ENCODE measurements at places on chromosomes 16 and 17.

GRCh38 chr16:88377961-88378360 is 4.8 kb upstream of the ZNF469 start:
- no peak for DNase-seq

DNA sequence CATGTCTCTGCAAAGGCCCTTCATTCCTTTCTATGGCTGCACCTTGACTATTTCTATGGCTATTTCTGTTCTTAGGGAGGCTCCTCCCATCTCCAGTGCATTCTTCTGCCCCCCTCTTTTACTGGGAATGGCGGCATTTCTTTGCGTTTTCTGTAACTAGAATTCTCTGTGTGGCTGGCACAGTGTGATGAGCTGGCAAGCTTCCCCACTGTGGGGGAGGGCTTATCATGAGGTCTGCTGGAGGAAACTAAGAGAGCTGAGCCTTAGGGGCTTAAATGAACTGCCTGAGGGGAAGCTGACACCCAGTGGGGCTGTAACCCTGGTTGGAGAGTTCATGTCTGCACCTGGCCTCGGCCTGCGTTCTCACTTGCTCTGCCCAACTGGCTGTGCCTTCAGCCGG is 1.5 kb upstream of the CARD14 start:
- no peak for DNase-seq

DNA sequence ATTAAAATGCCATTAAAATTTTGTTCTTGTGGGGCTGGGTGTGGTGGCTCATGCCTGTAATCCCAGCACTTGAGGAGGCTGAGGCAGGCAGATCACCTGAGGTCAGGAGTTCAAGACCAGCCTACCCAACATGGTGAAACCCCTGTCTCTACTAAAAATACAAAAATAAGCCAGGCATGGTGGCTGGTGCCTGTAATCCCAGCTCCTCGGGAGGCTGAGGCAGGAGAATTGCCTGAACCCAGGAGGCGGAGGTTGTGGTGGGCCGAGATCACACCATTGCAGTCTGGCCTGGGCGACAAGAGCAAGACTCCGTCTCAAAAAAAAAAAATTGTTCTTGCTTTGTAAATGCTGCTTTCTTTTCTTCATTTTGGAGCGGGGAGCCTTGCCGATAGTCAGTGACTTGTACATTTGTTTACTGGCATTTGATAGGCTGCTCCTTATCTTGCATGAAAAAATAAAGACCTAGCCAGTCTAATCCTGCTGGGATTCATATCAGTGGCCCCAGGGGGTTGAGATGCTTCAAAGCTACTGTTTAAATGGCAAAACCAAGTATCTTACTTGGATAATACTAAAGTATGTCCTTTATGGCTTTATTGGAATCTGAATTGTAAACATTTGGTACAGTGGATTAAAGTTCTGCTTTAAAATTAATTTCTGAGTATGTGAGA is 3.3 kb upstream of the CLTC start:
- DNase-seq: no peak

DNA sequence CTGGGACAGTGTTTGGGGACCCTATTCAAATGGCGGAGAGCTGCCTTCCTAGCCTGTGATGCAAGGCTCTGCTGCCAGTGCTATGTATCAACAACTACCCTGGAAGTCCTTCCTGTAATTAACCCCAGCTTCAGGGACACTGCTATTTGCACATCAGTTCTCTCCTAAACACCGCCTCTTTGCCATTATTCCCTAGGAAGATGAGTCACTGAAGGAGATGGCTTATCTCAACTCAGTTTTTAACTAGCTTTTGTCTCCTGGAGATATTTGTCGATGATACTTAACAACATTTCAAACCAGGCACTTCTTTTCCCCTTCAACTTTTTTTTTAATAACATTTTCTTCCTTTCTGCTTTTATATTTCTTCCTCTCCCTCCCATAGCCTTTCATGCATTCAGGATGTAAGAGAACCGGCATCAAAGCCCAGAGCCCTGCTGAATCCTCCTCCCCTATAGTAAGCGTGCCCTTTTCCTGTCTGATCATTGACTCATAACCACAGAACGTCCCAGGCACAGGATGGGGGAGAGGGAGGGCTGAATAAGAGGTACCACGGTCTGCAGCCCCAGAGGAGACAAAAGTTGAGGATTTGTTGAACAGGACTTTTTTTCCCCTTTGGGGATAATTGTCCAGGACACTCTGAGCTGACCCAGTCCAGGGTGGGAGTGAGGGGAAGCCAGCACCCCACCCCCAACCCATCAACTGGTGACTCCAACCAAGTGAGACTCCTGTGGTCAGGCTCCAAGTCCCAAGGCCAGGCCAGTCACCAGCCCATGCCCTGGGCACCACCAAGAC is 387.8 kb upstream of the SALL1 start:
- no peak for DNase-seq

GRCh38 chr16:76201385-76201784 is 75.8 kb upstream of the CNTNAP4 start:
- DNase-seq: no peak

GRCh38 chr17:41617698-41618097 is 5.1 kb upstream of the KRT16 start:
- no peak for DNase-seq

DNA sequence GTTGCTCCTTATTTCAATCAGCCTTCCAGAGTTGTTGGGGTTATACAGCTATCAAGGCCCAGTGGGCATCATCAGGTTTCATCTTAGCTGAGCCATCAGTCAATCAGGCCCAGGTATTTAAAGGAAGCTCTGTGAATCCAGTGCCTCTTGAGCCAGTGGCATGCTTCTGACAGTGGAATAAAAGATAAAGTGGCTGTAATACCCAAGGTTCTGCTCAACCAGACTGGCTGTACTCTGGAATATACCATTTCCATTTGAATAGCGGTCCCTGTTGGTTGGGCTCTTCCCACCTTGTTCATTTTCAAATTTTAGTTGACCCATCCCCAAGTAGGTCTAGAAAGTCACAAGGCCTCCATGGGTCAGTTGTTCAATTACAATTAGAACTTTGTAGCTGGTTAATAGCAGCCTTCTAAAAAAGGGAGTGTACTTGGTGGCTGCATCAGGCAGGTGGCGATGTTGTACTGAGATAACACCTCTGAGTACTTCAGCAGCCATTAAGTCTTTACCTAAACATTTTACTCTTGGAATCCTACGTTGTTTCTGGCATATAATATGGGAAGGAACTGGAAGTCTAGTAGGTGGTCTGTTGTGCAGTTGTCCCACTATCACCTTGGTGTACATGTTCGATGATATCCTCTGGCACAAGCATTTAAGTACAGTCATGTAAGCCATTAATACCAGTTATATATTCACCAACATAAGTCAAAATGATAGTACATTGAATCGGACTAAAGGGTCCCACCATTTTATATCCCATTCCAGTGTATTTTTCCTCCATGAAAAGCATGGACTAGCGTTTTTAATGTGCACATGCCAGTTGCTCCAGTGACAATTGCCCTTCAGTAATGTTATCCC is 294.1 kb downstream of the BCAS3 start:
- DNase-seq: peak; percentile 47

GRCh38 chr16:31502981-31503380 is 5.2 kb downstream of the RUSF1 start:
- no peak for DNase-seq

DNA sequence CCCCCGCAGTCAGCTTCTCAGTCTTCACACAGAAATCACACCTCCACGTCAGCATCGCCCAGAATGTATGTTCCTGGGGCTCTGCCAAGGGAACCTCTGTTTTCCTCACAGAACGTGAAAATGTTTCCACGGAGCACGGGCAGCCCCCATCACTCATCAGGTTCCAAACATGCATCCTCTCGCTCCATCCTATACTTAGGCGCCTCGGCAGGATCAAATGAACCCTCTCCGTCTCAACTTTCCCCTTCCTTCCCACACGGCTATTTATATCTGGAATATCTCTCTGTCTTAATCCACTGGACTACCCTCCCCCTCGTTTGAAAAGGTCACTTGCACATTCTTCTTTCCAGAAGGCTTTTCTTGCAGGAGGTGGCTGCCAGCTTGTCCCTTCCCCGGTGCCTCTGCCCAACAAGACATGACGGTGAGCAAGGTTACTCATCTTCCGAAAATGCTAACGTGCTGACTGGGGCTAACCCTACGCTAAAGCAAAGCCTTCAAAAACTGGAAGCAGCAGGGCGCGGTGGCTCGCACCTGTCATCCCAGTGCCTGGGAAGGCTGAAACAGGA is 21.6 kb downstream of the NXN start:
- DNase-seq: no peak

- DNase-seq: no peak
Measured at GRCh38 chr17:74729368-74729767, 7.7 kb upstream of the RAB37 start.

GRCh38 chr17:56966338-56966737 is 5.5 kb upstream of the COIL start:
- DNase-seq: no peak

GRCh38 chr16:25014500-25015147 is 545 bp downstream of the ARHGAP17 start:
- DNase-seq: peak; percentile 16

- no peak for DNase-seq
Measured at GRCh38 chr17:36823850-36824677, 113.2 kb upstream of the LHX1 start.

DNA sequence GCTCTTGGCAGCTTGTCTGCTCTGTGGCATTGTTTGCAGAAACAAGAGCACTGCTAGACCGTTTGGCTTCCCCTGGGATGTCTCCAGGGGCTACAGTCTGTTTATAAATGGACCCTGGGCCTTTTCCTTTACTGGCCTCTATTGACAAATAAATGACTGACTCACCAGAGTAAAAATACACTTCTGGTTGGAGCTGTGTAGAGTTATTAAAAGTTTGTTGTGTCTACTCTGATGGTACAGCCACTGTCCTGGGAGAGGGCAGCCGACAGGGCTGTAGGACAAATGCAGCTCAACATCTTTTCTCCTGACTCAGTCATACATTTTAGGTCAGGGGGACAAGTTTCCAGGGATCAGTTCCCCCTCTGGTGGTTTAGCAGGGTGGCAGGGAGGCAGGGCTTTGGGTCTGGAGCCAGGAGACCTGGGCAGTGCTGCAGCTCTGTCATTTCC is 30.0 kb downstream of the FOXL1 start:
- DNase-seq: no peak

- no peak for DNase-seq
Measured at GRCh38 chr16:86898386-86898785, 320.0 kb downstream of the FOXL1 start.

DNA sequence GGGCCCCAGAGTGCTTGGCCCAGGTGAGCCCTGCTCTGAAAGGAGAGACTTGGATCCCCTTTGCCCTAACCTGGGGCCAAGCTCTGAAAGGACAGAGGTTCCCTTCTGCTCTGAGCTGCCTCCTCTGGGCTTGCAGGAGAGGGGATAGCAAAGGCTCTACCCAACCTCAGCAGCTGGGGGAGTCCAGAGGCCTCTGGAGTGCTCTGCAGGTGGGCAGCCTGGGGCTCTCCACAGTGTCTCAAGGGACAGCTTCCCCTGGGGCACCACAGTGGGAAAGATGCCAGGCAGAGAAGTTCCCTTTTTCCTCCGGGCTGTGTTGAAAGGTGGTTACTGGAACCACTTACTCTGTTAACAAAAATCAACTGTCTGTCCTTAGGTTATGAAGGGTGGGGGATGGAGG is 48.2 kb upstream of the MGAT5B start:
- no peak for DNase-seq

DNA sequence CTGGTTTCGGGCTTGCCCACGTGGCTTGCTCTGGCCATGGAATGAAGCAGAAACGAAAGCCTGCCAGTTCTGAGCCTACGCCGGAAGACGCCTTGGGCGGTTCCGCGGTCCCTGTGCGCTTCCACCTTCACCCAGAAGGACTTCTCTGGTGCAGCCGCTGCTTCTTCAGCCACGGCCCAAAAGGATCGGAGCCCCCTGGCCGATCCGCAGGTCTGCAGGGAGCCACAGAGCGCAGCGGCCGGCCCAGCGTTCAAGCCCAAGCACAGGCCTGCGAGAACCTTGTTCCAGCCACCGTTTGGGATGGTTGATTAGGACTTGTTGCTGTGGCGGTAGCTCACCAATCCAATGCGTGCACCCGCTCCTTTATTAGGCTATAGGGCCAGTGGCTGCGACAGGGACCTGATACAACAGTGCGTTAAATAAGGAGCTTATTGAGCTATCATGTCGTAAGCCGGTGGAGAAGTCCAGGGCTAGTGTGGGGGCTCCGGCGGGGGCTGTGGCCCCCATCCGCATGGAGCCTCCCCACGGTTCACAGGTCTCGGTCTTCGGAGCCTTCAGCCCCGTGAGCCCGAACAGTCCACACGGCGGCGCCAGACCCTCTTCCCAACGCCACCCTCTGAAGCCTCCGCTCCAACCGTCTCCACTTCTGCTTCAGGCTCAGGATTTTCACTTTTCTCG is 10.2 kb upstream of the MPP2 start:
- DNase-seq: peak; percentile 54

GRCh38 chr16:89341697-89342694 is 124.5 kb downstream of the ZNF778 start:
- DNase-seq: peak; percentile 49

DNA sequence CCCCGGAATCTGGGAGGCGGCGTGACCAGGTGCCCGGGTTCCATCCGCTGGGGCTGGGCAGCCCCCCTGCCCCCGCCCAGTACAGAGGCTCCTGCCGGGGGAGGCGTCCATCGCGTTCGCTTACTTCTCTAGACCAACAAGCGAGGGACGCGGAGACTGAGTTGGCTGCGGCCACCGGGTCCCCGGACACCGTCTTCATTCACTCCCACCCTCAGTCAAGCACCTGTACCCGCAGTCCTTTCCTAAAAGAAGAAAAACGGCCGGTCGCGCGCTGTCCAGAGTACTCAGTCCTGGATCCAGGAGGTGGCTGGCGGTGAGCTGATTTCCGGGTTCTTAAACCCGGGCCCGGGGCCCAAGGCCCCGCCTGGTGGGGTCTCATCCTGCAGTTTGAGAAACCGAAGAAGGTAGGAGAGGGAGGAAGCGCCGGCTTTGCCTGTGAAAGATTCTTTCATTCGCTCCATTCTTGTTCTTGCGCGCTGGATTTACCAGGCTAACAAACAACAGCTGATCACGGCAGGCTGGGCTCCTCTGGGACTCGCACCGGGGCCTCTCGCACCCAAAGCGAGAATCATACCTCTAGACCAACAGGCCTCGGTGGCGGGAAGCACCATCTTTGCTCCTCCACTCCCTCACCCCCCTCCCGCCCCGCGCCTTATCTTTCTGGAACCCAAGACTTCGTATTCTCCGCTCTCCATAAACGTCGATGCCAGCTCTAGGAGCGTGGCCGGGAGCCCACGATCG is 17.4 kb upstream of the OR1F1 start:
- no peak for DNase-seq

DNA sequence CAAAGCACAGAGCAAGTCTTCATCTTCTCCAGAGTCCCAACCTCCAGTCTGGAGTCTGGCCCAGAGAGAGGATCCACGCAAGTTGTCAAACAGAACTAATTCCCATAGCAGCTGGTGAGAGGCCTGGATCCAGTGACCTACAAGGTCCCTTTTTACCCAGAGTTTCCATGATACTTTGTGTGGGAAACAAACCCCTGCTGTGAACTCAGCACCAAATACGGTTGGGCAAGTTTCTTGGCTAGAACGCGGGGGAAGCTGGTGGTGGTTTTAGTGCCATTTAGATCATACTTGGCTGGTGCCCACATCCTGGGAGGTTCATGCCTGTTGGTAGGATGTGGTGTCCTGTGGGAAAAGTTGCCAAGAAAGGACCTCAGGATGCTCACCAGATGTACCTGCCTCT is 18.1 kb downstream of the TMC7 start:
- DNase-seq: no peak
